AG09309 (cell line): ENCODE measurements at places on chromosomes 11 and 22.

GRCh38 chr11:31001427-31001826 lies 368.1 kb downstream of the DCDC1 start:
- DNase-seq: no peak

DNA sequence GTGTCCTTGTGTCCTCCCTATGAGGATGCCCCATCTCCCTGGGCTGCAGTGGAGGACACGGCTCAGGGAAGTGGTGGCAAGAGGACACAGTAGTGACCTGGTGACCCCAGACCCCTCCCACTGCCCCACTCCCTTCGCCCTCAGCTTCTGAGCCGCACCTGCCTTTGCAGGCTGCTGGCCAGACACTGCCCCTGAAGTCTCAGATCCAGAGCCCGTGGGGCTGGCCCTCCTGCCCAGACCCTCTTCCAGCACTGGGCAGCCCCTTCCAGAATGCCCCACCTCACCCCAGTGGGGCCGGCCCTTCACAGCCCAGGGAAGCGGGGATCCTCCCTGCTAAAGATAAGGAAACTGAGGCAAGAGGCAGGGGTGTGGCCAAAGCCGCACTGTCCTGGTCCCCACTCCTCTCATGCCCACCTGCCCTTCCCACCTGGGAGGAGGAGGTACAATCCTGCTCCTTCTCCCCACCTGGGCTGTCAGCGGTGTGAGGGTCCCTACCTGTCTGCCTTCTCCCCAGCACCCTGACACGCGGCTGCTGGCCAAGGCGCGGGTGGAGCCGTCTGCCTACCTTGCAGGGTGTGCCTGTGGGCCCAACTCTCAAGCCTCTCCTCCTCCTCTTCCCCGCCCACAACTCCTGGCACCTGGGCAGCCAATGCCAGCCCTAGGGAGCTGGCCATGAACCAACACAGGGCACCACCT lies 17.3 kb downstream of the TRPM5 start:
- DNase-seq: no peak

DNA sequence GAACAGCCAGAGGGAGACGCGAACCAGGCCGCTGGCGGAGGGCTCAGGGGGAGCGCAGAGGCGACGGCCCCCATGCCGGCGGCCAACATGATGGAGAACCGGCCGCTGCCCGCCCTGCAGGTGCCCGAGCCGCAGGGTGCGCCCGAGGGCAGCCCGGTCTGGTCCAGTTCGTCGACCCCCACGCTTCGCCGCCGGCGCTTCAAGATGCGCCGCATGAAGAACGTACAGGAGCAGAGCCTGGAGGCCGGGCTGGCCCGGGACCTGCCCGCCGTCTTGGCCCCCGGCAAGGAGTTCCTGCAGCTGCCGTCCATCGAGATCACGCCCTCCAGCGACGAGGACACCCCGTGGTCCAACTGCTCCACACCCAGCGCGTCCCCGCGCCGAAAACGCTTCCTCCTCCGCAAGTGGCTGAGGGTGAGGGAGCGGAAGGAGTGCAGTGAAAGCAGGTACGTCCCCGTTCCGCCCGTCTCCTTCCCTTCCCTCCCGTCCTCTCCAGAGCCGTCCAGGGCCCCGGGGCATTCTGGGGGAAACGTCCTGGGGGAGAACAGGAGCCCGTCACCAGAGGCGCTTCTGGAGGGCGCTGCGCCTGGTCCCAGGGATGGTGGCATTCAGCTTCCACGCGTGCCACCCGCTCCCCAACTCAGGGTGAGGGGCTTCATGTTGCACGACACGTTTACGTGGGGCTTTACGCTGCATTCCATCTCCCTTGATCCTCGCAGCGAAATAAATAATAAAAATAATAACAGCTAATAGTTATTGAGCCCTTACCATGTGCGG lies 840 bp downstream of the GRAMD1B start:
- DNase-seq: no peak

DNA sequence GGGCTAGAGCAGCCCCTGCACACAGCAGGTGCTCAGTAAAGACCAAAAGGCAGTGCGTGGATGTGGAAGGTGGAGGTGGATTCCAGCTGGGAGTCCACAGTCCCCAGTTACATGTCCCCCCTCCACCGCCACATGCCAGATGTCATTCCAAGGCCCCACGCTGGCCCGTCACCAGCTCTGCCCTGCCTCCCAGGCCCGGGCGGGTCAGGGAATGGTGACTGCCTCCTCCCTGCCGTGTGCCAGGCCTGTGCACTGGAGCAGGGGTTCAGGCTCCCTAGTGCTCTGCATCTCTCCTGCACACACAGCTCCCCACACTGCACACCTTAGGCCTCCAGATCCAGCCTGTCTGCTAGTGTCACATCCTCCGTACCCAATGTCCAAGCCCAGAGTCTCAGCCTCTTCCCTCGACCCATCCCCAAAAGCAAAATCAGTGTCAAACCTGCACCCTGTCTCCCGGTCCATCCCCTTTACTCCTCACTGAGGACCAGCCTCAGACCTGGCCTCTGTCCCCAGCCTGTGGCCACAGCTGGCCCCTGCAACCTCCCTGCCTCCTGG lies 40.2 kb upstream of the PRODH start:
- no peak for DNase-seq

DNA sequence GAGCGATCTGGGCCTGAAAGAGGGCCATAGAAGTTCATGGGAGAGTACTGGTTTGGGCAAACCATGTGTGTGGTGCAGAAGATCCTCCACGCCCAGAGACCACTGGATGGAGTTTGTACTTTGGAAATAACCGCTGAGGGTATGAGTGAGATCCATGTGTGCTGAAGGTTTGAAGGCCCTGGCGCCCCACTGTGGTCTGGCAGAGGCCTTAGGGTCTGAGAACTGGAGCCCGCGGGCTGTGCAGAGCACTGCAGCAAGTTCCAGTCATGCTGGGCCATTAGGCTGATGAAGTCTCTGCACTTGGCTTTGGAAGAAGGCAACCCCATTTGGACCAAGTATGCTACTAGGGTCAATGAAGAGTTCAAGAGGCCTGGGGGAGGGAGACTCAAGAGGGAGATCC lies 186.4 kb downstream of the BUD13 start:
- no peak for DNase-seq

GRCh38 chr11:9657531-9657930 lies 6.3 kb upstream of the SWAP70 start:
- DNase-seq: no peak

DNA sequence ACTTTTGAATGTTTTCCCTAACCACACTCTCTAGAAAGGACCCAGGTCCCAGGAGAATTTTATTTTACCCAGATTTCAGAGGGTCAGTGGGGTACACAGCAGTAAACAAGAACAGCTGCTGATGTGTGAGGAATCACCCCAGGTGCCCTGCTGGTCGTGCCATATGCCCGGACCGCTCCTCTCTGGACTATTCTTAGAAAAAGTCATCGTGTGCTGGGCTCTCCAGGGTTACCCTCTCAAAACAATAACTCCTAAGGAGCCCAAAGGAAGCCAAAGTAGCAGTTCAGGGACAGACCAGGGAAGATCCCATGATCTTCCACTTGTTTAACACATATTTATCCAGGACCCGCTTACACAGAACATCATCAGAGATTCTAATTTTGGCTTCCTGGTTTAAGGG lies 29.7 kb downstream of the LRP4 start:
- no peak for DNase-seq

DNA sequence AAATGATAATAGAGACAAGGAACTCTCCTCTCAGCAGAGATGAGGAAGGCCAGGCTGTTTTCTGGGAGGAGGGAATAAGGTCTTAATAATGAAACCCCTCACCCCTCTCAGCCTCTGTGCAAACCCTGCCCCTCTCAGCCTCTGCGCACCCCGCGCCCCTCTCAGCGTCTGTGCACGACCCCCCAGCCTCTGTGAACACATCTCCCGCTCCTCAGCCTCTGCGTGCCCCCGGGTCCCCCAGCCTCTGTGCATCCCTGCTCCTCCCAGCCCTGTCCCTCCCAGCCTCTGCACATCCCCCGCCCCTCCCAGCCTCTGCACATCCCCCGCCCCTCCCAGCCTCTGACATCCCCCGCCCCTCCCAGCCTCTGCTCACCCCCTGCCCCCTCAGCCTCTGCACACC lies 837.8 kb downstream of the TBC1D22A start:
- no peak for DNase-seq

GRCh38 chr11:128785141-128785540 lies 82.0 kb downstream of the KCNJ1 start:
- DNase-seq: no peak

DNA sequence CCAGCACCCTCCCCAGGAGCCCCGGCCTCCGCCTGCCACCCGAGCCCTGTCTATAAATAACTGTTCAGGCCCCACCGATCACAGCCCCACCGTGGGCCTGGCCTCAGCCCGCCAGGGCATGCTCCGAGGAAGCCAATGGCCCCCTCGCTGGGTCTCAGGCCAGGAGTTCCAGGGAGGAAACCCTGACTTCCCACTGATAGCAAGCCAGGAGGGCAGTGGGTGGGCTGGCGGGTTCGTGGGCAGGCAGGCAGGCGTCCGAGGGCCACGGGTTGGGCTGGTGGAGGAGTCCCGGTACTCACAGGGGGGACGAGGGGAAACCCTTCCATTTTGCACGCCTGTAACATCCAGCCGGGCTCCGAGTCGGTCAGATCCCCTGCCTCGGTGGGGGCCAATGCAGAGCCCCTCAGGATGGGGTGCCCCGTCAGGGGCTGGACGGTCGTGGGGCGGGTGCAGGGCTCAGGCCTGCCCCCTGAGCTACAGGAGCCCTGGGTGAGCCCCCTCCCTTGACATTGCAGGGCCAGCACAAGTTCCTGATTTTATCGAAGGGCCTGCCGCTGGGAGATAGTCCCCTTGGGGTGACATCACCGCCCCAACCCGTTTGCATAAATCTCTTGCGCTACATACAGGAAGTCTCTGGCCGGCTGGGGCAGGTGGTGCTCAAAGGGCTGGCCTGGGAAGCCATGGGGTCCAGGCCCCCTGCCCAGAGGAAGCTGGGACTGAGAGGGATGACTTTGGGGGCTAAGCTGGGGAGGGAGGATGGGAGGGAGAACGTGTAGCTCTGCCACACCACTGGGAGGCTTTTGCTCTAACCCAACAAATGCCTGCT lies at the start of gene SPI1:
TSS of gene SPI1 (minus strand) at position 538 of the 826 bp plus-strand sequence. CDS start at position 344, 194 bp downstream.
- DNase-seq: no peak

DNA sequence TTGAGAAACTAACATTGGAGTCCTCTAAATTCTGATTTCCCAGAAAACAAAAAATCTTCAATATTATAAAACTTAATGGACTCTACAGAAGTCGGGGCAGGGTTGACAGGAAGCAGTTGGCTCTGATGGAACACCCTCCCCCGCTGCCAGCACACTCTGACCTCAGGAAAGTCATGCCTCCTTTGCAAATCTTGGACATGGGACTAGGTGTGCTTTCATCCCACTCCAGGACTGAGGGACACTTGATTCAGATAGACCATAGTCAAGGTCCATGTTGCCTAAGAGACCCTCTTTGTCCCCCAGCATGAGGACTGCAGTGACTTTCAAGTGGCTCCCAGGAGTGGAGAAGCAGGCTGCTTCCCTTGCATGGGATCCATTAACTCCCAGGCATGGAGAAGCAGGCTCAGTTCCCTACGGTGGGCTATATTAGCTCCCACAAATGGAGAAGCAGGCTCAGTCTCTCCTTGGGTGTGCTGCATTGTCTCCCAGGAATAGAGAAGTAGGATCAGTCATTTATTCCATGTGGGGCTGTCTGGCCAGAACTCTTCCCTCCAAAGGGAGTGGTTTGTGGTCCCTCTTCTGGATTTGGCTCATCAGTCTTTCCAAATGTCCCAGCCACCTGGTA lies 38.3 kb downstream of the C22orf31 start:
- no peak for DNase-seq

GRCh38 chr22:24699876-24700275 lies 74.6 kb downstream of the PIWIL3 start:
- DNase-seq: no peak
